Activated CD8-positive, alpha-beta memory T cell treated with anti-CD3 and anti-CD28 coated beads for 48 hours (primary cell): ENCODE measurements at places on chromosomes 4 and X.

- no peak for DNase-seq
Measured at GRCh38 chr4:152168987-152169616, 366.8 kb downstream of the FBXW7 start.

GRCh38 chrX:119745283-119745848, 13.0 kb upstream of the SOWAHD start:
- no peak for DNase-seq

DNA sequence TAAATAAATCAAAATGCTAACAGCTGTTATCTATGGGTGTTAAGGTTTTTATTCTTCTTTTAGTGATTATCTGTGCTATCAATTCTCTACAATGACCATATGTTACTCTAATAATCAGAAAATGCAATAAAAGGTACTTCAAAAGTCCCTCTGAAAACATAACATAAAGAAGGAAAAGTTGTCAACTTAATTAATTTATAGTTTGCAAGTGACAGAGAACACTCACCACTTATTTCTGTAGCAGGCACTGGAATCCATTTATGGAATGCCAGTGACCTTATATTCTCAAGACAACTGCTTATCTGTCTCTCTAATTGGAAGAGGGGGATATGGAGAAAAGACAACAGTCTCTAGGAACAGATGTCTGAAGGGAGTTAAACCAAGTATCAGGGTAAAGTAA, 25.6 kb upstream of the PLS3 start:
- no peak for DNase-seq

- no peak for DNase-seq
Measured at GRCh38 chr4:5882947-5883346, 9.9 kb downstream of the CRMP1 start.

DNA sequence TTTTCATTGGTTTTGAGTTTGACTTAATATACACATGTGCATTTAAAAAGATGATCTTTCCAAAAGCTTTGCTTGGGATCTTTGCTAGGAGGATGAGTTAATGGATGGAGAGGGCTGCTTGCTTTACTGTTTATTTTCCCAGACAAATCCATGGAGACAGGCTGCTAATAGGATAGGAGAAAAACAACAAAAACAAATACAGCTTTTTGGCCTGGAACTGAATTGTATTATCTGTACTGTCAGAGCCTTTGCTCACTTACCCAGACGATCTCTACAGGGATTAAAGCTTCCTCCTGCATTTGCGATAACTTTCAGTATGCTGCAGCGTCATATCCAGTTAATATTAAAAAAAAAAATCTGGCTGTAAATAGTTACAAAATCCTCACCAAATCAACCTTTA, 190.8 kb upstream of the NUDT6 start:
- DNase-seq, result no peak

DNA sequence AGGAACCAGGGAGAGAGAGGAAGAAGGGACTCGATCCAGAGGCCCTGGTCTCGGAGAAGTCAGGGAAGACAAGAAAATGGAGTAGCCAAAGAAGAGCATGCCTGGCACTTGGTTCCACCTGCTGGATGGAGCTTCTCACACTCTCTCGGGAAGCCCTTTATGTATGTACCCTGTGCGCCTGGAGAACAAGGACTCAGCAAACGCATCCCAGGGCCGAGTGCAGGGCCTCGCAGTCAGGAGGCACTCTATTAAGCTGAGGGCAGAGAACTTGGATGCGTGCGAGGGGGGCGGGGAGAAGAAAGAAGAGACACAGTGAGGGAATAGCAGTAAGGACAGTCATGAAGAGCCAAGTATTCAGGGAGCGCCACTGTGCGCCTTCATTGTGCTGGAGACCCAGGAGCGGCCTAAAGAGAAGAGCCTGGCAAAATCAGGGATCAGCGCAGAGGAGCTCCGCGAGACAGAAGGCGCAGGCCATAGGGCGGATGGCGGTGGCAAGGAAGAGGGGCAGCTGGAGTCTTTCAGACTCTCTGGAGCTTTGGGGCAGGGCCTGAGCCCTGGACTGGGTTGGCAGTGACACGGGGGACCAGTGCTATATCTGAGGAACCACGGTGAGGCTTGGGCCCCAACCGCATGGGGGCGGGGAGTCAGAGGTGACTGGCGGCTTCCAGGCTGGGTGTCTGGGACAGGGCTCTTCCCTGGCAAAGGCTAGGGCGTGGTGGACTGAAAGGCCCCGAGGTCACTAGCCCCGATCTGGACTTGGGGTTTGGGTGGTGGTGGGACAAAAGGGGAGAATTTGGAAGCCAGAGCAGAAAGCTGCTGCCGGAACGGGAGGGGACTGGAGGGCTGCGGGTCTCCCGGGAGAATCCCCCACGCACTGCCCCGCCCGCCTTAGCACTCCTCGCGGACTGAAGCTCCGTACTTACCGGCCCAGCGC, 1.9 kb upstream of the SEPTIN6 start:
- no peak for DNase-seq

GRCh38 chr4:6425911-6426310, 46.5 kb downstream of the PPP2R2C start:
- no peak for DNase-seq

GRCh38 chr4:53128706-53129357, 237.0 kb downstream of the SCFD2 start:
- DNase-seq, result no peak

DNA sequence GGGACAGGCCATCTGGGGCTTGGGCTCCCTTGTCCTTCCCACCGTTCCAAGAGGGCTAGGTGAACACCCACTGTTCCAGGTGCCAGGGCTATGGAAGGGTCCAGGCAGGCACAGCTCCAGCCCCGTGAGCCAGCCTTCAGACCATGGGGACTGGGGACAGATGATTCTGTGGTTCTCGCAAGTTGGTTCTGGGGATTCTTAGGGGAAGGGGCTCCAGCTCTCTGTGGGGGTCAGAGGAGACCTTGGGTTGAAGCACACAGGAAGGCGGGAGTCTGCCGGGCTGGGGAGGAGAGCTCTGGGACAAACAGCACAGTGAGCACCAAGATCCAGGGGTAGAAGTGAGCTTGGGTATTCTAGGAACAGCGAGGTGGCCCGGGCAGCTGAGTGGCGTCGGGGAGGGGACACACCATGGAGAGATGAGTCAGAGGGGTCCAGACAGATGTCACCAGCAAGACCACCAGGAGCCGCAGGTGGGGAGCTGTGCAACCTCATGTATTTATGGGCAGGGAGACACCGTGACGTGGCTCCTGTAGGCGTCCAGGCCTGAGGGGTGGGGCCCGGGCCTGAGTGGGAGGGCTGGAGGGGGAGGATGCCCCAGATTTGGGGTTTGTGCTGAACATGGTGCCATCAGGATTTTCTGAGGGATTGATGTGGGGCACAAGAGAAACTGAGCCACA, 48.8 kb upstream of the HMX1 start:
- DNase-seq, result no peak

DNA sequence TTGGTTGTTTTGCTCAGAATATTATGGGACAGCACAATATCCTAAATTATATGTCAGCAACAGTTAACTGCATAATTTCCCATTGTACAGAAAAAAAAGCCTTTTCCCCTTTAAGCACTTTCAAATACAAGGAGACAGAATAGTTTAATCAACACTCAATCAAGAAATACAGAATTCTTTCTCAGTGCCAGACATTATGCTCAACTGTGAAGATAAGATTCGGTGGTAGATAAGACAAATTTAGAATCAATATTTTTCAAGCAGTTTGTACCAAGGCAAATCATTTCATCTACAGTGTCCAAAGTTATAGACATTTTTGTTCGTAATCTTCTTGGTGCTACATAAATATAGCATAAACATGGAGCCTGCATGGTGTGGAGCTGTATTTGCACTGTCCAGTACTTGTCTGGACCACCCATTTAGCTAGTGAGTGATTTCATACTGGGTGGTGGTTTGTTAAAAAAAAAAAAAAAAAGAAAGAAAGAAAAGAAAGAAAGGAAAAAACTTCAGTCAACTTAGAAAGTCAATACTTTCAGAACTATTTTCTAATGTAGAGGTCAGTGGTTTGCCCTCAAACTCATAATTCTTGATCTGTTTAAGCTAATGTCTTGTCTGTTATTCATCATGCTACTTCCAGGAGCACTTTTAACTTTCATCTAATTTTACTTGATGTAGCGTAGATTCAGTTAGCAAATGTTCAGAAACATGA, 522.9 kb downstream of the FAT4 start:
- DNase-seq, result no peak
